Left lung (tissue), 14 donors: ENCODE measurements at places on chromosomes 3 and 15. TPM values are rescaled to one million over a fixed set of nuclear protein-coding genes. Genes with fewer than 3 reads are reported as not detected.

DNA sequence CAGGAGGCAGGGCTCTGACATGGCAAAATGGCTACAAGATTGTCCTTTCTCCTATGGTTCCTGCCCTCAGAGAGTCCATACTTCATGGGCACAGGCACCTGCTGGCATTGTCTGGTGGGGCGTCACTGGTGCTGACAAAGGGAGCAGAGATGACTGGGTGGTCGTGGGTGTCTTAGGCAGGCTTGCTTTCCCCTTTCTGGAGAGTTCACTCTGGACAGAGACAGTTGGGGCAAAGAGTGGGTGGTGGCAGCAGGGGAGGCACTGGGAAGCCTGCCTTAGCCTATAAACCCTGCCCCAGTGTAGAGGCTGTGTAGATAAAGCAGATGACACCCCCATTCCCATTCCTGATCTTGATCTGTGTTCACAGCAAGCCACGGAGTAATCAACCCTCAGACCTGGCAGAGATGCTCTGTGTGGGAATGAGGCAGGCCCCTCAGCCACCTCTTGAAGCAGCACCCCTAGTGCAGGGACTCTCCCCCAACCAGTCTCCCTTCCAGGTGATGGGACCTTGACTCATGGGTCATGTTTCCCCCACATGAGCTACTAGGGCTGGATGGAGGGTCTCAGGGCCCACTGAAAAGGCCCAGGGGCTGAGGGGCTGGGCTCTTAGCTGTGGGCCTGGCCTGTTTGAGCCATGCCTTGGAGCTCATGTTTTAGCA is 20.7 kb upstream of the DOCK3 start:
- no peaks in the 10 kb centered on the region for H3K27me3 ChIP-seq
- no peak overlapping the region for H3K4me3 ChIP-seq
- H3K27ac ChIP-seq, result no peak overlapping the region
- no peaks in the 10 kb centered on the region for H3K4me1 ChIP-seq
- H3K36me3 ChIP-seq, result no peaks in the 10 kb centered on the region
- DNase-seq, result no peak

GRCh38 chr15:44720460-44721176 is 9.3 kb downstream of the B2M start:
- no peak overlapping the region for H3K4me3 ChIP-seq
- no peak overlapping the region for H3K27ac ChIP-seq
- H3K36me3 ChIP-seq, result peaks cover 49% of the 10 kb centered on the region
- H3K27me3 ChIP-seq, result no peaks in the 10 kb centered on the region
- peaks cover 85% of the 10 kb centered on the region for H3K4me1 ChIP-seq

DNA sequence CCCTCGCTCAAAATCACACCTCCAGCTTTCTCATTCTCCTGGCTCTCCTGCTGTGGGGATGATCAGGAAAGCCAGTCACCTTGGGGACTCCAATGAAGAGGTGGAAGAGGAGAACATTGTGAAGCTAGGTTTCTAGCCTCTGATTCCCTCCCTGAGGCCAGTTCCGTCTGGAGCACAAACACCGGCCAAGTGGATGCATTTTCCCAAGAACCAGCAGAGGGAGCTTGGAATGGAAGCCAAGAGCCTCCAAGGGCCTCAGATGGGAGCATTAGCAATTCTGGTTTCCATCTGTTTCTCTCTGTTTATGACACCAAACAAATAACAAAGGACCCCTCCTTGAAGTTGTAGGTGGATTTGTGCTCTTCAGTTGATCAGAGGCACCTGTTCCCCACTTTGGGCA is 40.6 kb upstream of the NMNAT3 start:
- H3K4me3 ChIP-seq, result no peak overlapping the region
- H3K4me1 ChIP-seq, result no peaks in the 10 kb centered on the region
- H3K36me3 ChIP-seq, result no peaks in the 10 kb centered on the region
- no peaks in the 10 kb centered on the region for H3K27me3 ChIP-seq

- DNase-seq, result no peak
- H3K36me3 ChIP-seq, result no peaks in the 10 kb centered on the region
- no peaks in the 10 kb centered on the region for H3K27me3 ChIP-seq
- H3K27ac ChIP-seq, result no peak overlapping the region
- H3K4me1 ChIP-seq, result no peaks in the 10 kb centered on the region
Measured at GRCh38 chr3:152779653-152780052, 55.3 kb upstream of the P2RY1 start.

DNA sequence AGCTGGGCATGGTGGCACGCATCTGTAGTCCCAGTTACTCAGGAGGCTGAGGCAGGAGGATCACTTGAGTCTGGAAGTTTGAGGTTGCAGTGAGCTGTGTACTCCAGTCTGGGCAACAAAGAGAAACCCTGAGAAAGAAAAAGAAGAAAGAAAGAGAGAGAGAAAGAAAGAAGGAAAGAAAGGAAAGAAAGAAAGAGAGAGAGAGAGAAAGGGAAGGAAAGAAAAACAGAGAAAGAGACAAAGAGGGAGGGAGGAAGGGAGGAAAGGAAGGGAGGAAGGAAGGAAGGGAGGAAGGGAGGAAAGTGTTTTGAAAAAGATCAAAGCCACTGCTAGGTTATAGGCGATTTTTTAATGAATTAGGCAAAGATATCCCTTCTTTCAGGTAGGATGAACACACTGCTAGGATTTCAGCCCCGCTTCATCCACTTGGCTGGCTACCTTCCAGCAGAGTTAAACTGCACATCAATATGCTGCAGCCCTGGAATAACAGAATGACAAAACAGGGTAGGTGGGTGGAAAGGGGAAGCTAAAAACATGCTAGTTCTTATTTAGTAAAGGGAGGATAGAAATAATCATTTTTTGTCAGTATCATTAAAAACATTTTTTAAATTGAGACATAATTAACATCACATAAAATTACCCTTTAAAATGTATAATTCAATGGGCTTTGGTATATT is 12.8 kb upstream of the PPARG start:
- H3K36me3 ChIP-seq, result no peaks in the 10 kb centered on the region
- no peak overlapping the region for H3K4me3 ChIP-seq
- peaks cover 10% of the 10 kb centered on the region for H3K4me1 ChIP-seq
- DNase-seq, result no peak
- no peak overlapping the region for H3K27ac ChIP-seq
- no peaks in the 10 kb centered on the region for H3K27me3 ChIP-seq

Gene NPAP1
- total RNA-seq, result 0.13 TPM

Gene MASP1
- 0.42 TPM for total RNA-seq
